ENCODE measurements at places on chromosomes 1 and 21. TPM values are rescaled to one million over a fixed set of nuclear protein-coding genes. Genes with fewer than 3 reads are reported as not detected.

GRCh38 chr1:36100376-36100775 lies 11.7 kb downstream of the ADPRS start:
- no peak overlapping the region for H3K27ac ChIP-seq
- peaks cover 7% of the 10 kb centered on the region for H3K36me3 ChIP-seq
- peaks cover 3% of the 10 kb centered on the region for H3K4me1 ChIP-seq
- H3K4me3 ChIP-seq, result no peak overlapping the region
- no peak for DNase-seq

DNA sequence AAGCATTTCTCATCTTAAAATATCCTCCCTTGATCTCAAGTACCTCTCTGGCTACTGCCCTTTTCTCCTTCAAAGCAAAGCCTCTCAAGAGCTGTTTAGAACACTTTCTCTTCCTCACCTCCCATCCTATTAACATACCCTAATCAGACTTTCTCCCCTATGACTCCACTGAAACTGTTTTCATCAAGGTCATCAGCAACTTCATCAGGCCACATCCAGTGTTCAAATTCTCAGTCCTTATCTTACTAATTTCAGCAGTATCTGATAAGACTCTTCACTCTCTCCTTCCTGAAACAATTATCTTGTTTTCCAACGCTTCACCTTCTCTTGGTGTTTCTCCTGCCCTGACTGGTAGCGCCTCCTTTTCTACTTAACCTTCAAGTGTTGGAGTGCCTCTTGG lies 1.5 kb upstream of the RAP1A start:
- peaks cover 2% of the 10 kb centered on the region for H3K36me3 ChIP-seq
- H3K4me1 ChIP-seq, result peaks cover 30% of the 10 kb centered on the region
- DNase-seq, result no peak
- no peaks in the 10 kb centered on the region for H3K27me3 ChIP-seq

DNA sequence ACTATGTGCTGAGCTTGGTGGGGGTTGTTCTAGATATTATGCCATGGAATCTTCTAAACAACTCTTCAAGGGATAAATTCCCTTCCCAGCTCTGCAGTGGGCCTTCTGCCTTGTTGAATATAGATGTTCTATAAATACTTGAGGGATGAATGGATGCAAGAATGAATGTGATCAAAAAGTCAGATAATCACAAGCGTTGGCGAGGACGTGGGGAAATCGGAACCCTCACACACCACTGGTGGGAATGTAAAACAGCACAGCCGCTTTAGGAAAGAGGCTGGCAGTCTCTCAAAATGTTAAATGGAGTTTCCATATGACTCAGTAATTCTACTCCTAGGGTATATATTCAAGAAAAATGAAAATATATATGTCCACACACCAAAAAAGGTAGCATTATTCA lies 19.0 kb downstream of the SDC3 start:
- no peak overlapping the region for H3K27ac ChIP-seq
- H3K4me1 ChIP-seq, result no peaks in the 10 kb centered on the region
- no peak overlapping the region for H3K4me3 ChIP-seq
- no peaks in the 10 kb centered on the region for H3K36me3 ChIP-seq

DNA sequence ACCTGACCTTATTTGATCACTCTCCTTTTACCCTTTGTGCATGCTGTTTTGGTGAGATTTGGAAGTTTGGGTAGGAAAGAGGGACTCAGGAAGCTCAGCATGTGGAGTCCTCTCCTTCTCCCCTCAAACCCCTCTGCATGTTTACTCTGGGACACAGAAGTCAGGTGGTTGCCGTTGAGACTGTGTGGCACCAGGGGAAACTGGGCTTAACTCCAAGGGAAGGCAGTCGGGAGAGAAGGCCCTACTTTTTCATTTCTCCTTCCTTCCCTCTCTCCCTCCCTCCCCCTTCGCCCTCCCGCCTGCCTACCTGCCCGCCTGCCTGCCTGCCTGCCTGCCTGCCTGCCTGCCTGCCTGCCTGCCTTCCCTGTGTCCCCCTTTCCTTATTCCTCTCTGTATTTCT lies 34.8 kb upstream of the TTC22 start:
- no peaks in the 10 kb centered on the region for H3K27me3 ChIP-seq
- H3K27ac ChIP-seq, result no peak overlapping the region
- no peak for DNase-seq

DNA sequence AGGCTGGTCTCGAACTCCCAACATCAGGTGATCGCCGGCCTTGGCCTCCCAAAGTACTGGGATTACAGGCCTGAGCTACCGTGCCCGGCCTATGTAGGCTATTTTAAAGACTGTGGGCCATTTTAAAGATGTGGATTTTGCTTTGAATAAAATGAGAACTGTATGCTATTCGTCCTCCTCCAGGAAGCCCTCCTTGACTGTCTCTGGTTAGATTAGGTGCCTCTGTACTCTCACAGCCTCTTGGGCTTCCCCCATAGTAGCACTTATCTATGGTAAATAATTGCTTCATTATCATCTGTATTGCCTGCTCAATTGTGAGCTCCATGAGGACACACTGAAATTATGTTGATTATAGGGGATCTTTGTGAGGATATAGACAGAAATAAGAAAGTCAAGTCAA lies 20.5 kb upstream of the ERI3 start:
- DNase-seq, result no peak
- no peak overlapping the region for H3K27ac ChIP-seq
- no peaks in the 10 kb centered on the region for H3K36me3 ChIP-seq
- H3K4me1 ChIP-seq, result no peaks in the 10 kb centered on the region
- no peaks in the 10 kb centered on the region for H3K27me3 ChIP-seq

GRCh38 chr1:162876751-162877150 lies 15.8 kb upstream of the CCDC190 start:
- DNase-seq, result no peak
- no peaks in the 10 kb centered on the region for H3K27me3 ChIP-seq
- no peaks in the 10 kb centered on the region for H3K4me1 ChIP-seq
- no peak overlapping the region for H3K27ac ChIP-seq

DNA sequence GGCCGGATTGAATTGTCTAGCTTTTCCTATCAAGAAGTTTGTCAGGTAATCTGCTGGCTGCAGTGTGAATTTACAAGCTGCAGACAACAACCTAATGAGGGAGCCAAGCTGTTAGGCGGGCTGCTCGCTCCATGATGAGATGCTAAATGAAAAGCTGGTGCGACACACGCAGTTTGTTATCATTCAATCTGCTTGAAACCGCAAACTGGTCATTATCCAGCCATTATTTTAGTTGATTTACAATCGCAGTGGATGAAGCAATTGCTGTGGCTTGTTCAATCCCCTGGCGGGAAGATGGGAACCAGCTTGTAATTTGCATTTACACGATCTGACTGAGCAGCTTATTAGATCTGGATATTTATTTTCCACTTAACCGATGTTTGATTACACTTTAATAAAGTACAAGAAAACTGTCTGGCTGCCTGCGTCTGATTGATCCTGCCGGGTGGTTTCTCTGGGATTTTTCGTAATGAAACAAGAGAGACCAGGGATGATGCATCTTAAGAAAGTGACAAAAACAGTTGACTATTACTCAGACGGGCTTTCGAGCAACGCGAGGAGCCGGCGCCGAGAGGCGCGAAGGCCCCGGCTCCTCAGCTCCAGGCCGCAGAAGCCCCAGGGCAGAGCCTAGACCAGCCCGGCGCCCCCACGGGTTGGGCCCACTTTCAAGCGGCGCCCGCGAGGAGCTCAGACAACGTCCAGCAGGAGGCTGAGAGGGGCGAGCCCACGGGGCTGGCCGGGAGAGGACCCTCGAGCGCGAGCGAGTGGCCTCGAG lies 118.0 kb upstream of the BARHL2 start:
- no peak overlapping the region for H3K27ac ChIP-seq
- H3K4me3 ChIP-seq, result no peak overlapping the region
- DNase-seq, result no peak
- H3K27me3 ChIP-seq, result peaks cover 93% of the 10 kb centered on the region

DNA sequence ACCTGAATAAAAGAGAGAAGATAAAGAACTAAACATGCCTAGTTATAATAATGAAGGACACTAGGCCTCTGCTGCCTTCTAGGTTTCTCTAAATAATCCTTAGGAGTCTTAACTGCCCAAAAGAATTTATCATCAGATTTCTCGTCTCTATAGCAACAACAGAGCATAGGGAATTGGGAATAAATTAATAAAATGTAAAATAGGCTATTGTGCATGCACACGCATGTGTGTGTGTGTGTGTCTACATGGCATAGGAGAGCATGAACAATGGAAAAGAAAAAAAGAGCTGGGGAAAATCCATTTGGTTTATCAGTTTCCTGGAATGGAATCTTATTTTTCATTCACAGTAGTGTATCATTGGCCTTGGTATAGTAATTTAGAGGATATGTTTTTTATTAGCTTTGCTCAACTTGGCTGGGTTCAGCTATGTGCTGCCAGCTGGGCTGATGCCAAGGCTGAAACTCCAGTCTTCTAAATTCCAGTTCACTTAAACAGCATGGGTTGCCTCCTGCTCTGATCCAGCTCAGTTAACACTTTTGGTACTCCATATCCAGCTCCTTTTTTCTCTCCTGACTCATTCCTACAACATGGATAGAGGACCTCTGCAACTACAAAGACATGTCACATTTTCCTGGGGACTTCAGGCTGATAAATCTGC lies 80.6 kb upstream of the SLFNL1 start:
- DNase-seq, result no peak
- H3K27me3 ChIP-seq, result no peaks in the 10 kb centered on the region
- no peaks in the 10 kb centered on the region for H3K4me1 ChIP-seq

Gene CD2
- polyA plus RNA-seq, result 244 TPM

Gene IQCC
- 2.8 TPM for polyA plus RNA-seq

Gene LCA5L
- polyA plus RNA-seq, result 2.5 TPM

Gene AKR1A1
- polyA plus RNA-seq, result 130 TPM

Data from thymus (tissue), 14 donors.